Foreskin keratinocyte (primary cell): ENCODE measurements at places on chromosomes 6 and 20.

- no peak for DNase-seq
Measured at GRCh38 chr20:62059401-62059800, 6.3 kb downstream of the TAF4 start.

- DNase-seq = no peak
Measured at GRCh38 chr20:34824806-34825529, 483 bp downstream of the NCOA6 start.

GRCh38 chr6:107624541-107624940 lies 134.6 kb downstream of the SOBP start:
- peak; percentile 15 for DNase-seq

DNA sequence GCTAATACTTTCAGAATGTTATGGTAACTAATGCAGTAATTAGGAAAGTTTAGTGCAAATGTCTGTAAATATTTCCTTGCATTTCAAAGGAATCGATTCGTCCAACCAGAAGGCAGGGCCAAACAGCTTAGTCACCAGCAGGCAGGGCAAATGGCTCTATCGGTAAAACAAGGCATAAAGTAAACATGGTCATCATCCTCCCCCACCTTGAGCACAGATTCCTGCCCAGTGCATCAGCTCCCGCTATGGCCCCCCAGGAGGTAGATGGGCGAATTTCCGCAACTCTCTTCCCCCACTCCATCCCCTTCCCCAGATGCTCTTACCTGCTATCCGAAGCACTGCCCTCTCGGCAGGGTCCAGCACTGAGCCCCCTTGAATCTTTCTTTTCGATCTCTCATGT lies 103.8 kb upstream of the BEND6 start:
- DNase-seq = no peak

- no peak for DNase-seq
Measured at GRCh38 chr6:91654357-91654756, 1067.5 kb upstream of the MAP3K7 start.
